ENCODE measurements at places on chromosomes 12 and 14.

- no peak for DNase-seq
Measured at GRCh38 chr12:71892059-71892458, 46.6 kb upstream of the TPH2 start.

GRCh38 chr14:92630367-92630766, 116.8 kb downstream of the RIN3 start:
- DNase-seq = no peak

DNA sequence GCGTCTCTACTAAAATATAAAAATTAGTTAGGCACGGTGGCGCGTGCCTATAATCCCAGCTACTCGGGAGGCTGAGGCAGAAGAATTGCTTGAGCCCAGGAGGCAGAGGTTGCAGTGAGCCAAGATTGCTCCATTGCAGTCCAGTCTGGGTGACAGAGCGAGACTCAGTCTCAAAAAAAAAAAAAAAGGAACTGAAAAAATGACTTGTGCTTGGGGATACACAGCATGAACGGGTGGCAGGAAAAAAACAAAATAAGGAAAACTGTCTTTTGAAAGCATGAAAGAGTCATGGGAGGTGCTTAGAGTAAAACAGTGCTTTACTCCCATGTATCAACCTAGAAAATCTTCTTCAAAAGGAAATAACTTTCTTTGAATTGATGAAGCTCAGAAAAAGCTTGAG, 80.8 kb downstream of the TMTC1 start:
- no peak for DNase-seq

GRCh38 chr12:121837680-121838079, 21.0 kb downstream of the HPD start:
- no peak for DNase-seq

- DNase-seq = no peak
Measured at GRCh38 chr14:74660167-74660566, 48.1 kb upstream of the LTBP2 start.

DNA sequence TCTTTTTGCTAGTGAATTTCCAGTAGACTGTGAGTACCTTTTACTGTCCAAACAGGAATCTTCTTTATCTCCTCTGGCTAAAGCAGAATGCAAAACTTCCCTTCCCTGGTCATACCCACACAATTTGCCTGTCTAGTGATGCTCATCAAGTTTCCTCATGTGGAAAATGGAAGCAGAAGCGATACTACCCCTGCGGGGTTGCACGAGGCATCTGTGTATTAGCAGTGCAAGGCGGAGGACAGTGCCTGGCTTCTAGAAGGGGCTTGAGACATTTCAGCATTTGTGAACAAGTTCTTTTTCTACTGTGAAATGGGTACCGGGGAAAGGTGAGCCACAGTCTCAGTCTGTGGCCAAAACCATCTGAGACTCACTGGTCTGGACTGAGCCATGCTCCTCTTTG, 340.9 kb downstream of the AACS start:
- DNase-seq = no peak

Data from 8988T (cell line).